Stimulated activated CD8-positive, alpha-beta memory T cell treated with anti-CD3 and anti-CD28 coated beads, Interleukin-12 subunit alpha, Interleukin-12 subunit beta, amount 100 ng/mL, for 1 hour (primary cell): ENCODE measurements at places on chromosomes 7 and 10.

- DNase-seq = no peak
Measured at GRCh38 chr10:26517141-26517867, 79.2 kb downstream of the APBB1IP start.

DNA sequence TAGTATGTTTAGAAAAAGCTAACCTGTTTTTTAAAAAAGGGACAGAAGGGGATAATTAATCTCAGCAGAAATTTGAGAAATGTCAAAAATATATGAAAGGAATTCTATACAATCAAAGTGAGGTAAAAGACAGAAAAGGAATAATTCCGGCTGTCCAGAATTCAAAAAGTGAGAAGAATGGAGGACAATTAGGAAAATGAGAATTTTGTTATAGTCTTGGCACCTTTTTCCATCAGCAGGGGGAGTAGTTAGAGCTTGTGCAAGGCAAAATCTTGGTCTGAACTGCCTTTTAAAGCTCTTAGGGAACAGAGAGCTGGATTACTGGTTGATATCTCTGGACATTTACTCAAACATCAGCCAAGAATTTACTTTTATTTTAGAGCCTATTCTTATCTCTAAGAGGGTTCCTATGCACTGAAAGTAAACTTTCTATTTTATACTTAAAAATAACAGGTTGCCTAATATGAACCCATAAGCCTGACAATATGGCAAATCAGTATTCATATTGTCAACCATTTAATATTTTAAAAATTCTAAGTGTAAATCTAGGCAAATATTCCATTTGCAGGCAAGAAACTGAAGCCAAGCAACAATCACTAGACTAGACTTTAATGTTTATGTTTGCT lies 185.6 kb downstream of the ANK3 start:
- no peak for DNase-seq

GRCh38 chr10:101744267-101744666 lies 31.6 kb downstream of the FGF8 start:
- no peak for DNase-seq

DNA sequence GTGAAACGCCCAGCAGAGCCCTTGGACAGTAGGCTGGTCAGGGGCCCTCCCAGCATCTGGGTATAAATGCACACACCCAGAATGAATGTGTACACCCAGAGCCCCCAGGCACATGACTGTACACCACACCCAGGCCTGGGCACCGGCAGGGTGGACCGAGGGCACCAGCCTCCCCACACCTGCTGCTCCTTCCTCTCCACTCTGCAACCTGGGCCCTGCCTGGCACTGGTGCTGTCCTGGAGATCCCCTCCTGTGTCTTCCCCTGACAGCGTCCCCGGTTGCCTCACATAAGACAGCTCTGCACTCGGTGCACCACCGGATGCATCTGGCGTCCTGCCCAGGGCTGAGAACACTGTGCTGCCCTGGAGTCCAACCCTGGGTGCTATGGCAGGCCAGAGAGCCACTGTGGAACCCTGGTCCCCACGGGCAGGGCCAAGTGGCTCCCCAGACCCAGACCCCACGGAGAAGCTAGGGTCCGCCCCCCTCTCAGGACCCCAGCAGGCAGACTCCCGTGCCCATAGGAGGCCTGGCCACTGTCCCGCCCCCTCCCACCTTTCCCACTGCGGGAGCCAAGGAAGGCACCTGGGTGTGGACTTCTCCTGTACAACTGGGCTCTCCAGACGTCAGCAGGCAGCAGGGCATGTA lies 6.6 kb downstream of the RASGEF1A start:
- DNase-seq = no peak

GRCh38 chr10:102420181-102420713 lies 389 bp upstream of the FBXL15 start:
- no peak for DNase-seq
